ENCODE measurements at places on chromosomes 7 and 10.

- peak; percentile 87 for ATAC-seq
These were observed 201.3 kb downstream of the REEP3 start for GRCh38 chr10:63722537-63722936.

DNA sequence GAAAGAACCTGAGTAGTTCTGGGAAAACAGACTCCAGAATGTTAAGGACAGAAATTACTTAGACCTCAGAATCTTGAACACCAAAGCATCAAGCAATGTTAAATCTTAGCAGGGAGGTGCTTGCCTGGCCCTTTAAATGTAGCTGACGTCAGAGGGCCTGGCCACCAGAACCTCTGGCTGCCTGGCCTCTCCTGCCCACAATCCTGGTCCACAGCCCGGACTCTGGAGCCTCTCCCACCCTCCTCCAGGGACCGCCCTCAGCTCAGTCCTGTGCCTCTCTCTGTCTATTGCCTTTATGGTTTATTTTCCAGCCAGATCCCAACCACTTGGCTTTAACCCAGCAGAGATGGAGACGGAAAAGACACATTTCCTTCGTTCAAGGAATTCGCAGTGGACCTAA, 42.2 kb upstream of the EGR2 start:
- 0 out of 3 replicates have a peak, but pooled peaks have one; percentile 40 for ATAC-seq

DNA sequence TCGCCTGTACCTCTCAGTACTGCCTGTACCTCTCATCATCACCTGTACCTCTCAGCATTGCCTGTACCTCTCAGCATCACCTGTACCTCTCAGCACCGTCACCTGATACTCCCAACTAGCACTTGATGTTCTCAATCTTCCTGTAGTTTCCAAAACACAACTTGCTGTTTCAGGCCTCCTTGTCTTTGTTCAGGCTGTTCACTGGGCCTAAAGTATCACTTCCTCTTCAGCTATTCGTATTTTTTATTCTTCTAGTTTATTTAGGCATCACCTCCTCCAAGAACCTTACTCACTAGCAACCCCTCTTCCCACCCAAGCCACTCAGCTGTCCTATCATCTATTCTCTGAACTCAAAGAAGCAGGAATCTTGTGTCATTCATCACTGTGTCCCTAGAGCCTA, 24.1 kb downstream of the OR6B1 start:
- no peak for ATAC-seq

- no peak for ATAC-seq
These were observed 11.2 kb upstream of the THSD7A start for GRCh38 chr7:11843113-11843765.

- peak; percentile 72 for ATAC-seq
These were observed 139.4 kb downstream of the EPC1 start for GRCh38 chr10:32207544-32207943.

DNA sequence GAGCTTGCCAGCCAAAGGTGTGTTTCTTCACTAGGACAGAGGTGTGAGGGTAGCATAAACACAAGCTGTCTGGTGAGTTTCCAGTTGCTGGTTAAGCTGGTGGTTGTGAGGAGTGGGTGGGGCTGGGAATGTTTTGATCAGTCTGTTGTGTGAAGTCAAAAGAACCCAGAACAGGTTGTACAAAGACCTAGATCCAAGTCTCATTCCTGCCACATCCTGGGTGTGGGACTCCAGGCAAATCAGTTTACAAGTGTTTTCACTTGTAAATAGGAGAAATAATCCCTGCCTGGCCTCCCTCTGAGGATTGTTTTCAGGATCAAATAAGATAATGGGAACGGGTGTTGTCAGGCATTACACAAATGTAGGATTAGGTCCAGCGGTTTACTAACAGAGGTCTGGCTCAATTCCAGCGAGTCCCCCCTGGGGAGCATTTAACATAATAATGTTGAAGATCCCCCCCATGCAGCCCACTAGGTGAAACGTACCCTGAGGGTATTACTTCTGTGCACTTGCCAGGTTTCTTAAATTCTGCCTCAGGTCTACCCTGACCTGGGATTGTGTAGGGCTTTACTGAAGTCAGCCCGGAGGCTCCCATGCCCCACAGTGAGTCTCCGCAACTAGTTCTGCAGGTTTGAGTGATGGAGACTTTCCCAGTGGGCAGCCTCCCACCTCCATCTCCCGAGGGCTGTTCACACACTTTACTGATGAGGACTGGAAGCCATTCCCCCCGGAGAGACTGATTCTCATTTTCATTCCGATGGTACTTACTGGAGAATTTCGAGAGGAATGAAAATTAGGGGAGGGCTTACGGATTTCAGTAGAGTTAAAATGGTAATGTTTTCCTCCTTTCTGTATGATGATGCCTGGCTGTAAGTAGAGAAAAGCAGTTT, 2.7 kb upstream of the FRAT2 start:
- ATAC-seq, result no peak

All from SK-N-SH treated with all-trans-retinoic acid at 6 μM for 48 hours (cell line).